ENCODE measurements at places on chromosomes 2 and 18.

GRCh38 chr2:237917696-237918374, 49.0 kb upstream of the UBE2F start:
- DNase-seq = no peak

DNA sequence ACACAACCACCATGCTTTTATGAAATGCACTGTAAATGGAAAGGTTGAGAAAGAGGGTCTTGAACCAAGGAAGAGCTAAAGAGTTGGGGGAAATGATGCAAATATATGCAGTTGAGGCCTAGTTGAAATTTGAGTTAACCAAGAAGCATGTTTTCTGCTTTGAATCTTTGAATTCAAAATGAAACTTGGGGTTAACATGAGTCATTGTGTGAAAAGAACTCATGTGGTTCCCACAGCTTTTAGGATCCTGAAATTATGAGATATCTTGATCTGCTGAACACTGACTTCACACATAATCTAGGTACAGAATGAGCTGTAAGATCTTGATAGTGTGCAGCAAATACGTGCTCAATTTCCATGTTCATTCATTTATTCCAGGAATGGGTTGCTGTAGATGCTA, 422.9 kb upstream of the TRIB2 start:
- DNase-seq = no peak

GRCh38 chr2:46365913-46366667, 68.9 kb downstream of the EPAS1 start:
- DNase-seq = no peak

DNA sequence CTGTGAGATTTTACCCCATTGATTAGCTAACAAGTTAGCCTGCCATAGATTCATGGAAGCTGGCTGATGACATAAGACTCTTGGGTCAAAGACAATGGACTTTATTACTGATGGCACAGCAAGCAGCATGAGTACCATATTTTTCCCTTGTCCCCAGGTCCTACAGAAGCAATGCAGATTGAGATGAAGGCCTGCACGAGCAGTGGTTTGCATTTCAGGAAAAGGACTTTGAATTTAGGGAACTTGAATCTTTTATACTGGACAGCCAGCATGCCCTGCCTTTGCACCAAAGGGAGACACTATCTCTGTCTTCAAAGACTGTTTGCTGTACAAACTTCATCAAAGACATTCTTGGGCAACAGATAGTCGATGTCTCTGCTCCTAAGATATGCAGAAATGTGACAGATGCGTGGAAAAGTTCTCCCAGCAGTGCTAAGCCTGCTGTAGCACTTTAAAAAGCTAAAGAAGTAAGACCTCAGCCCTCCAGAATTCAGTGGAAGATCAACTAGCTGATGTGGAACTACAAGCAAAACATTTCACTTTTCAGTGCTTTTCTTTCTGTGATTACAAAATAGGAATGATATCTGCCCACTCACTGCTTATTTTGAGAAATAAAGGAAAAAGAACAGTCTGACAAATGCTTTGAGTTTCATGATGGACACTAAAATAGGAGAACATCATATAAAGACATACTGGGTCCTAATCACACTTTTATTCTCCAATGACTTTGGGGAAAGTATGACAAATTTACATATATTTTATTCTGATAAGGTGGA, 44.4 kb upstream of the TANK start:
- DNase-seq = no peak

- no peak for DNase-seq
Measured at GRCh38 chr2:234754126-234754525, 197.7 kb upstream of the SH3BP4 start.

DNA sequence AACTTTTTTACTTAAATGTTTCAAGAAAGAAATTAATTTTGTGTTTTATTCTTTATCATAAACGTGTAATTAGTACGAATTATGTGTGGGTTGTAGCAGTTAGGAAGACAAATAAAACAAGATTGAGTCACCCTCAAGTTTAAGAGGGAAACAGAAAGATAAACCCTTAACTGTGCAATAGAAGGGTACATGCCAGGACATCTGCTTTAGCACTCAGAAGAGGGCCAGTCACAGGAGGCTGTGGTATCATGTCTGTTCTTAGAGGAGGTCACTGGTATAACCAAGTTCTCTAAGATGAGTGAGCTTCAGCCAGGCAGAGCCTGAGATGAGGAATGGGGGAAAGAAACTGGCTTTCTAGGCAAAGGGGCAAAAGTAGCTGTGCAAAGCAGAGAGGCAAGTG, 42.4 kb upstream of the GRHL1 start:
- DNase-seq = no peak

DNA sequence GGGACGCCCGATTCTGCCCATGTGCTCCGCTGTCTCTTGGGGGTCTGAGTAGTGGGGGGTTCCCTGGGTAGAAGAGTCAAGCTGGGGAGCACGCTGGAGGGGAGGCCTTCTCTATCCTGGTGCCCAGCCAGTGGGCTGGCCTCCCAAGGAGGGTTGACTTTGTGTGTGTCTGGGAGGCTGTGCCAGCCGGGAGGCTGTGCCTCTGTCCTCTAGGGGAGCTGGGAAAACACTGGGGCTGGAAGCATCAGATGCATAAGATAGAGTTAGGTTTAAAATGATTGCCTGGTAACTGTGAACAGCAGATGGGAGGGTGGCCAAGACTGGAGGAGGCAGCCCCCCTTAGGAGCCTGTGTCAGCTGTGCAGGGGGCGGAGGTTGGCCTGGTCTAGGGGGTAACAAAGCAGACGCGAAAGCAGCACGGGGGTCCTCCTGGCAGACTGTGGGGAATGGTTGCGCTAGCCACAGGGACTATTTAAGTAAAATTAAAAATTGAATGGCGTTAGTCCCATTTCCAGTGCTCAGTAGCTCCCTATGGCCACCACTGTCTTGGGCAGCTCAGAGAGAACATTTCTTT, 1.3 kb downstream of the ING5 start:
- no peak for DNase-seq

DNA sequence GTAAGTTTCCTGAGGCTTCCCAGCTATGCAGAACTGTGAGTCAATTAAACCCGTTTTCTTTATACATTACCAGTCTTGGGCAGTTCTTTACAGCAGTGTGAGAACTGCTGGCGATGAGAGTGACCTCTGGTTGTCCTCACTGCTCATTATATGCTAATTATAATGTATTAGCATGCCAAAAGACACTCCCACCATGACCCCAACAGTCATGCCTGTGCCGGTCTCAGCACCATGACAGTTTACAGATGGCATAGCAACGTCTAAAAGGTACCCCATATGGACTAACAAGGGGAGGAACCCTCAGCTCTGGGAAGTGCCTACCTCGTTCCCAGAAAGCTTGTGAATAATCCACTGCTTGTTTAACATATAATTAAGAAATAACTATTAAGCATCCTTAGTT, 8.1 kb upstream of the IL1A start:
- DNase-seq = no peak

GRCh38 chr2:182404975-182405561, 21.8 kb downstream of the PDE1A start:
- no peak for DNase-seq
